Caki2 (cell line): ENCODE measurements at places on chromosomes 7 and 10. TPM values are rescaled to one million over a fixed set of nuclear protein-coding genes. Genes with fewer than 3 reads are reported as not detected.

- DNase-seq: no peak
Measured at GRCh38 chr10:125025341-125025740, 83.4 kb downstream of the ZRANB1 start.

DNA sequence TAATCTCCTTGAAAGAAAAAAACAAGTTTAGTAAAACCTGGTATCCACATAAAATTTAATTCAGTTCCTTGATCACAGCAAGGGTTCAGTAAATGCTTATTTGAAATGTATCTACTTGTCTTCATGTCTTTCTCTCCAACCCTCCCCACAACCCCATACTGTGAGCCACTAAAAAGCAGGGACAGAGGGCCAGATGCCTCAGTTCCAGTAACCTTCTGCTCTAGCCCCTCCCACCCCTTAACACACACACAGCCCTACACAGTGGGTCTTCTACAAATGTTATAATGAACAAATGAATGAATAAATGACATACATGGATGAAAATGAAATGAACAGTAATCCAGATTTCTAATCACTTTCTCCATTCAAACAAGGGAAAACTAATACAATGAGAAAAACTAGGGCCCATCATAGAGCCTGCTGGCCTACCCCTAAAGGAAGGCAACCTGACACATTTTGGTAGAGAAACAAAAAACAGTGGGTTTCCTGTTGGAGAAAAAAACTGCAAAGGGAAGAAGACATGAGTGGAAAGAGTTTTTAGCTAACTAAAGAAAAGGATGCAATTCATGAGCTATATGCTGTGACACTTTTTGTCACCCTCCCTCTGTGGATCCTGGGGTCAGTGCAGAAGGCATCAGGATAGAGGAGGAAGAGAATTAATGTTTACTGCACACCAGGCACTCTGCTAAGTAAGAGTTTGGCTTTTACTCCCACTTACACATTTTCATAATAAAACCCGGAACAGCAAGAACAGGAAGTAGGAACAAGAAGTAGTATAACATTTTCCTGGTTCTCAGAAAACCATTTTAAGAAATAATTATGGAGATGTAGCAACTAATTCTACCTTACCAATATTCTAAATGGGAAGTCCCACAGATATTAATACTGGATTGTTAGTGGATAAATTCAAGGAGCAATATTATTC lies 38.1 kb downstream of the ELMO1 start:
- no peak for DNase-seq

DNA sequence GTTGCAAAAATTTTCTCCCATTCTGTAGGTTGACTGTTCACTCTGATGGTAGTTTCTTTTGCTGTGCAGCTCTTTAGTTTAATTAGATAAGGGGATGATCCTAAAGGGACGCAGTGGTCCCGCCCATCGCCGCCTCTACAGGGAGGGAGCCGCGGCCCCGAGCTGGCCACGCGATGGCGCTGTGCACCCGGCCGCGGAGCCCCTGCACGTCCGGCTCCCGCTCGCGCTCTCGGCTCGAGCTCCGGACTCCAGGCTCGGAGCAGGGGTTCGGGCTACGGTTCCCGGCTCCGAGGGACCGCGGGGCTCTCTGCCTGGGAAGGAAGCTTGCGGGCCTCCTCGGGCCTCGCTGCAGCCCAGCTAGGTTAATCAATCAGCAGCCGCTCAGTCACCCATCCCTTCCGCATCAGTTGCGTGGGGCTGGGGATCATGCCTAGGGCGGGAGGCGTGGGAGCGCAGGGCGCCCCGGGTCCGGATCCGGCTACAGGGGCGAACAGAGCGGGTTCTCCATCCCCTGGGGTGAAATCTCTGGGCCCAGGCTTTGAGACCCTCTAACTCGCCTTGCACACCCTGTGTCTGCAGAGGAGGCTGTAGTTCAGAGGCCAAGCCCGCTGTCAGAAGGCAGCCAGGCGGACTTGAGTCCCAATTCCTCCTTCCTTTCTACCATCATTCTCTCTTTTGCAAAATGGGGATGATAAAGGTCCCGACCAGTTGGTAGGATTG lies 97.9 kb downstream of the WDR11 start:
- DNase-seq: peak; percentile 57

DNA sequence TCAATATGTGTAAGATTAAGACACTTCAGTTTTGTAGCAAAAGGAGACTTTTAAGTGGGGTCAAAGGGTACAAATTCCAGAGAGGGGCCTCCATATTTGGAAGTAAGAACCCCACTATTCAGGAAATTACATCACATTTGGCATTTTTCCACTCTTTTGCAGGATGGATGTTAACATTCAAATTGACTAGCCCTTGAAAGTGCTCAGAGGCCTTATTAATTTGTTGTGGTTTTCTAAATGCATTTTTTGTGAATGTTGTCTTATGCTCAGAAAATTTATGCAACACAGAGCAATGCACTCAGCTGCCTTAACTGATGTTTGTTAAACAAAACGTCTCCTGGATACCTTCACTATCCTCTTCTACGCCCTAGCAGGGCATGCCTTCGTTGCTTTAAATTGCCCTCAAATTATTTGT lies 50.9 kb upstream of the PDLIM1 start:
- no peak for DNase-seq

DNA sequence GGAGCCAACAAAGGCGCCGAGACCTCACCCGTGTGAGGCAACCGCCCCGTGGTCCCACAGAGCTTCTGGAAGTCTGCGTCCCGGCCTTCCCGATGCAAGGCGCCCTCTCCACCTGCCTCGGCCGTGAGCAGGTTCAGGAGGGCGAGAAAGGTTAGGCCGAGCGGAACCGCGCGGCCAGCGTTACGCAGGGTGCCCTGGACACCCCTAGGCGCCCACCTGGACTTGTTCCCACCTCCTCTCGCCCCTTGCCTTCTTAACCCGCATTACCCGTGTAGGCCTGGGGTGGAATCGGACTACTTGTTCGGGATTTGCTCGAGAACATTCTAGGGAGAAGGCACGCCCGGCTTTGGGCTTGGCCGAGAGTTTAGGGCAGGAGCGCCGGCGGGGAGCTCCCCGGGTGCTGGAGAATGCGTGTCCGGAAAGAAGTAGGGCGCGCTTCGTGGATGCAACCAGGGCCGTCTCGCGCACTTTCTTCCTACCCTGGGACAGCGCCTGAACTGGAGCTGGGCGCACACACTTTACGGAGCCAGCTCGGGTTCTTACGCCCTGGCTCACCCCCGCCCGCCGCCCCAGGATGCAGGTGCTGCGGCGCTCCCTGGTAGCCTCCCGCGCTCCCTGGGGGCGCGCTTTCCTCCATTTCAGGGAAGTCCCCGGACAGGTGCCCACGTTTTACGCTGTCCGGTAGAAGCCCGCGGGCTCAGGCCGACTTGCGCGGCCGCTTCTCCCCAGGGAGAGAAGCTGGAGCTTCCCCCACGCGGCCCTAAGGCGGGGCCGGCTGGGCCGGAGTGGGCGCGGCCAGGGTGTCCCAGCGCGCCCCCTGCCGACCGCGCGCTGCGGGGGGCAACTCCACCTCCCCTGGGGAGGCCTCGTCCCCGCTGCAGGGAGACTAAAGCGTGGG lies 74.5 kb downstream of the INSIG1 start:
- no peak for DNase-seq

DNA sequence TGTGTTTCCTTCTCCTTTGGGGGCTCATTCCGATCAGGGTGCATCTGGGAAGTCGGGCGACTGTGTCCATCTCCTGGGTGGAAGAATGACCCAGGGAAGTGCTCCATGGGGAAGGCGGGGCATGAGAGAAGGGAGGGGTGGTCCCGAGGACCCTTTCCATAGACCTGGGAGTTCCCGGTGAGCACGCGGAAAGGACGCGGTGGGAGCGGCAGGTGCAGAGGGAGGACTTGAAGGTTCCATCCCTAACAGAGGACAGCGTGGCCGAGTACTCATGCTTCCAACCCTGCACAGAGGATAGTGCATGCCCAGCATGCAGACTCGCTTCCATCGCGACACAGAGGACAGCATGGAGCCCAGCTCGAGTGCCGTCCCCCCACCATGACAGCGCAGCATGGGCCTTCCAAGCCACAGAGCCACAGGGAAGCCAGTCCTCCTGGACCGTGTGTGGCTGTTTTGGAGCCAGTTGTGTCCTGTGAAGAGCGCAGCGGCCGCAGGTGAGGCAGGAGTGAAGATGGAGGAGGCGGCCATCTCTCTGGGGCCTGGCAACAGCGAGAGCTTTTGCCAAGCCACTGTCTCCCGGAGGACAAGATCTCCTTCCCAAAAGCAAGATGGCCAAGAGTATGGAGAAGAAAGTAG lies 281.4 kb downstream of the DNAJB6 start:
- no peak for DNase-seq

GRCh38 chr7:40772096-40772495 lies 637.3 kb downstream of the SUGCT start:
- no peak for DNase-seq

GRCh38 chr10:10865913-10866312 lies 151.8 kb upstream of the CELF2 start:
- no peak for DNase-seq

- no peak for DNase-seq
Measured at GRCh38 chr10:16905320-16905719, 88.1 kb upstream of the RSU1 start.

GRCh38 chr10:132136097-132136521 lies 50.6 kb upstream of the DPYSL4 start:
- no peak for DNase-seq

DNA sequence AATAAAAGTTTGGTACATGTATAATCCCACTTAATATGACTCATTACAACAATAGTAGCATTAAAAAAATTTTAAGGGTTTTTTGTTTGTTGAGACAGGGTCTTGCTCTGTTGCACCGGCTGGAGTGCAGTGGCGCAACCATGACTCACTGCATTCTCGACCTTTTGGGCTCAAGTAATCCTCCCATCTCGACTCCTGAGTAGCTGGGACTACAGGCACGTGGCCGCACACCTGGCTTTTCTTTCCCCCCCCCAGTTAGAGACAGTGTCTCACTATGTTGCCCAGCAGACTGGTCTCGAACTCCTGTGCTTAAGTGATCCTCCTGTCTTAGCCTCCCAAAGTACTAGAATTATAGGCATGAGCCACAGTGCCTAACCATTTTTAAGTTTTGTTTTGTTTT lies 40.7 kb downstream of the KMT2C start:
- DNase-seq: peak; percentile 70

- DNase-seq: peak; percentile 20
Measured at GRCh38 chr7:82542665-82543064, 99.1 kb upstream of the CACNA2D1 start.

DNA sequence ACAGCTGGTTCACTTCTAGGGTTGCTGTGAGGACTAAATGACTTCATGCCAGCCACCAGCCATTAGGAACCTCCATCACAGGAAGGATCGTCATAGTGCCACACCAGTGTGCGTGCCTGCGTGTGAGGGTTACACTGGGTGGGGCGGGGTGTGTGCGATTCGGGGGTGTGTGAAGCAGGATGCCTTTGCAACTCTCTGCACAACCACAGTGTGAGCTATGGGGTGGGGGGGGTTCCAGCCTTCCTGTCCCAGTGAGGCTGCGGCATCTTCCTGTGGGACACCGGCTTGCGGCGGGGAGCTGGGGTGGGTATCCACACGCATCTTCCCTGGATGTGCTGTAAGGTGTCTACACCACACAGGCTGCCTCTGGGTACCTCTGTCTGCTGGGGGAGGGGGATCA lies 6.9 kb upstream of the ELFN1 start:
- DNase-seq: no peak

- no peak for DNase-seq
Measured at GRCh38 chr10:30758338-30758737, 128.8 kb upstream of the LYZL2 start.

GRCh38 chr10:104804880-104805279 lies 163.8 kb downstream of the SORCS3 start:
- DNase-seq: no peak

DNA sequence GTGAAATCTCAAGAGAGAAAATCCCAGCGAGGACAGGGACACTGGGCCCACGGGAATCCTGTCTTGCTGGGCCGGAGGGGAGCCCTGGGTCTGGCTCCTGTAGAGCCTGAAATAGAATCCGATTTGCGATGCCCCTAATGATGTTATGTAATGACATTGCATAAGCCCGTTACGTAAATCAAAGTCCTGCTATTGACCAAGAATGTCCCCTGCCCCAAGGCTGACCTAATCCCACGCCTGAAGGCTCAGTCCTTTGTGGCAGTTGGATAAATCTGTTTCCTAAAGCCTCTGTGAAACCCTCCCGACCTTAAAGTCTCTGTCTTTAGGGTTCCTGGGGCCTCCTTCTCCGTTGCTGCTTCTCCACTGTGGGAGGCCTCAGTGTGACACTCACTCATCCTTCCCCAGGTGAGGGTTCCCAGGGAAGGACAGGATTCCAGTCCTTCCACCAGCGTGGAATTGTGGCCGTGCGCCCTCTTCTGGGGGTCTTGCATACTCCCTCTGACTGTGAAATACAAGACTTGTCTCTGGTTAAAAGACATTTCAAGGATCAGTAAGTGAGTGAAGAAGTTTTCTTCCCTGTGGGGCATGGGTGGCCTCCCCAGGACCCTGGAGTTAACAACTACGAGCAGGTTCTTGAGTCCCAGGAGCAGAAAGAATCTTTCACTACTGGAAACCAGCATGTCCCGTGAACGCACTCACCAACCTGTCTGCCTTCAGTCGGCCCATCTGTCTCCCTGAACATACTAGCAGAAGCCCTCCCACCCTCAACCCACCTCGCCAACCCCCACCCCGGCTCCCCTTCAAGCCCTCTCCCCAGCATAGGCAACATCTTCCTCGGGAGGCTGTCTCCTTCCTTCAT lies 19.8 kb downstream of the ZNF467 start:
- no peak for DNase-seq

DNA sequence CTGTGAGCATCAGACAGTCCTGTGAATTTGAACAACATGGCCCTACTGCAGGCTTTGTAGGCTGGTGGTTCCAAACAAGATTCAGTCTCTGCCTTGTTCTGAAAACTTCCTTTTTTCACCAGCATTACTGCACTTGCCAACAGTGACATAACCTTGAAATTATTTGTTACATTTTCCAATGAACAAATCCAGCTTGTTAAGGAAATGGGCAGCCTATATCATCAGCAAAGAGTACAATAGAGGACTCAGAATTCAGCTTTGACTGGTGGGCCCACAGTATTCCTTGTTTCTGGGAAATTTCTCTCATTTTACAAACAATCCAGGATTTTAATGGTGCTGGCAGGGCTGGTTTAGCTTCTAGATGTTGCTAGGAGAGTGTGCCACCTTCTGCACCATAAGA lies 703.7 kb upstream of the FZD8 start:
- no peak for DNase-seq

Gene HELLS
- 59.2 and 74.8 TPM in 2 replicates for total RNA-seq

Gene EN2
- 1.3 and 6.7 TPM in 2 replicates for total RNA-seq

Gene UTF1
- not detected in 2 replicates for total RNA-seq

Gene MRLN
- not detected in 2 replicates for total RNA-seq

Gene ZNF467
- 0.41 and 1.4 TPM in 2 replicates for total RNA-seq

Gene DENND2A
- 0.34 and 0.75 TPM in 2 replicates for total RNA-seq

Gene TAS2R3
- not detected in 2 replicates for total RNA-seq
